ENCODE measurements at places on chromosomes 7 and 10. TPM values are rescaled to one million over a fixed set of nuclear protein-coding genes. Genes with fewer than 3 reads are reported as not detected.

ZNF853 gene
- 5.5 TPM for total RNA-seq

- no peak overlapping the region for H3K27ac ChIP-seq
- no peak for DNase-seq
- H3K4me1 ChIP-seq = peaks cover 4% of the 10 kb centered on the region
- peaks cover 12% of the 10 kb centered on the region for H3K27me3 ChIP-seq
- no peak overlapping the region for H3K4me3 ChIP-seq
Observed at GRCh38 chr10:93572606-93573005, 6.1 kb downstream of the FFAR4 start.

DNA sequence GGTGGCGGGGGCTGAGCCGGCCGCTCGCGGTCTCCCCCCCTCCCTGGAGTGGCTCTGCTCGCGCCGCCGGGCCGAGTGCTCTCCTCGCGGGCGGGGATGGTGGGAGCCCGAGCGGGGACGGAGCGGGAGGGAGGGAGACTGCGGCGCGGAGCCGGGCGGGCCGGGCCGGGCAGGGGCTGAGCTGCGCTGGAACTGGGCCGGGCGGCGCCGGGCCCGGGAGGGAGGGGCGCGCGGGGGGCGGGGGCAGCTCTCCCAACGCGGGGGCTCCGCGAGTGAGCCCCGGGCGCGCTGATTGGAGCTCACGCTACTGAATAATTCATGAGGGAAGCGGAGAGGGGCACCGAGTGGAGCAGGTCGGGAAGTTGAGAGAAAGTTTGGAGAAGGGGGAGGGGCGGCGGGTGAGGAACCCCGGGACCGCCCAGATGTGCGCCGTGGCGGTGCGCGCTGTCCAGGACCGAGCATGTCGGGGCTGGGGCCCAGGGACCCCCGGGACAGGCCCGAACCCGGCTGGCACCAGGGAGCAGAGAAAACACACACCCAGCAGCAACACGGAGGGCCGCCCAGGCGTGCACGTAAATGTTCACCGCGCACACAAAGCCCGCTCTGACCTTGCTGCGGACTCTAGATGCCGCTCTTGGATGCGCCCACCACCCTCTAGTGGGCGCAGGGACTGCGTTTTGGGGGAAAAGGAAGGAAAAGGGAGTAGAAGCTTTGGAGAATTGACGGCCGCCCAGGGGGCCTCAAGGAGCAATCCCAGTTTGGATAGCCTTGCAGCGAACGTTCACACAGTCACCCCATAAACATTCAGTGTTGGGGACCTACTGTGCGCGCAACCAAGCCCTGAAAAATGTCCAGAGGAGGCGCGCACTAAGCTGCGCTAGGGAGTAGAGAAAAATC is at the start of gene EPHB4:
Gene EPHB4, minus strand, starts transcription at position 194 of the 897 bp plus-strand sequence. CDS start 493 bp downstream, outside the sequence.
- peaks cover 24% of the 10 kb centered on the region for H3K27me3 ChIP-seq
- H3K27ac ChIP-seq = peak within 1 kb of the TSS; percentile 89
- no peaks in the 10 kb centered on the region for H3K36me3 ChIP-seq
- DNase-seq = peak; percentile 67
- peak within 1 kb of the TSS; percentile 93 for H3K4me3 ChIP-seq

DNA sequence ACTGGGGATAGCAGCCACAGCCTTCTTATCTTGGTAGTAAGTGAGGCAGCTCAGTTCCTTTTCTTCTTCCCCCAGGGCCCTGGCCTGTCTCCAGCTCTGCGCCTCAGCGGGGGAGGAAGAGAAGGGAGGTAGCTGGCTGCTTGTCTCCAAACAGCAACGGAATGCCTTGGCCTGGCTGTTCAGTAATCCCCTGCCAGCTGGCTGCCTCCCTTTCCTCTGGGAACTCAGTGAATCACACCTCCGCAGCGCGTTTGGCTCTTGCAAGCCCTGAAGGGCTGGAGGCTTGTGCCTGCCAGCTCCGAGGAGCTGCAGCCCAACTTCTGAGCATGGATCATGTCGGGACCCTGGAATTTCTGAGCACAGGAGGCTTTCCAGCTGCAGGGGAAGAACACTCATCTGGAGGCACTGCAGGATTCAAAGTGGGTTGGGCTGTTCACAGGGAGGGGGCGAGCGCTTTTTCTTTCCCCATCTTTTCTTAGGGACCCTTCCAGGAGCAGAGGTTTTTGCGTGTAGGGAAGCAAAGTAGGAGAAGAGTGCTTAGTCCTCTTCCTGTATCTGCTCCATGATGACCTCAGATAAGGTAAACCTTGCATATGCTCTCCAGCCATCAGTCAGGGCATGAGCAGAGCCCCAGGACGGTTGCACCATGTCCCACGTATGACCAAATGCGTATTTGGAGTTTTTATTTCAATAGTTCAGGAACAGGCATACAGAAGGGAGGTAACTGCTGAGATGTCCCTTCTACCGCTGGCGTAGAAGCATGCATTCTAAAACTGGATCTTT is 253.2 kb upstream of the INHBA start:
- DNase-seq = peak; percentile 41
- H3K27me3 ChIP-seq = peaks cover 8% of the 10 kb centered on the region
- H3K4me1 ChIP-seq = no peaks in the 10 kb centered on the region
- no peaks in the 10 kb centered on the region for H3K36me3 ChIP-seq
- H3K27ac ChIP-seq = no peak overlapping the region

DNA sequence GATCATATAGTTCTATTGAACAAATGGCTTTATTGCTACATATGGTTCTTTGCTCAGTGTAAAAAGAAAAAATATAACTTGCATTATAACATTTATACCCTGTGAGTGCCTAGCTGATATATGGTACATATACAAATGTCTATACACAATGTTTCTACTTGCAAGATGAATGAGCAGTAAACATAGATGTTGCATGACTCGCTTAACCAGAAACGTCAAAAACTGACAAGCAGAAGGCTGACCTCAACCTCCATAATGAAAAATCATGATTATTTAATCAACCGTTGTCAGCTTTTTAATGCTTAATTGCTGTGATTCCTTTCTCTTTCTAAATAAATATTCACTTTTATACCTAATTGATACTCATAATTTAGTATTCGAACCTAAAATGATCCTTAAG is 183.3 kb downstream of the PTN start:
- no peak overlapping the region for H3K4me3 ChIP-seq
- no peak for DNase-seq
- H3K27ac ChIP-seq = no peak overlapping the region
- H3K4me1 ChIP-seq = peaks cover 1% of the 10 kb centered on the region

DNA sequence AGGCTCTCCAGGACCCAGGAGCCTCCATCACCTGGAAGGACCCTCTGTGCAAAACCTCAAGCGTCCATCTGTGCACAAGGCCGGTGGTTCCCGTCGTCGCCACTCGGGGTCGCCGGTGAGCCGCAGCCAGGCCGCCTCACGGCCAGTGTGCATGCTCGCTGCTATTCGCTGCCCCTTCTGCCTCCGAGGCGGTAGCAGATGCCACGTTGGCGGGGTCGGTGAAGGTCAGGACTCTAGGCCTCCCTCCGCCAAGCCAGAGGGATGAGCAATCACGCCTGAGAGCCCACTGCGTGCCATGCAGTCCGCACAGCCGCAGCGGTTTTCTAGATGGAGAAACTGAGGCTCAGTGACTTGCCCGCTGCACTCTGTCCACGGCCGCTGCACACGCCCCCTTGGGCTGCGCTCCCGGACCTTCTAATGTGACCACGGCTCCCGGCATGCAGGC is 5.7 kb downstream of the UPK3B start:
- DNase-seq = peak; percentile 84
- H3K4me1 ChIP-seq = no peaks in the 10 kb centered on the region
- H3K36me3 ChIP-seq = no peaks in the 10 kb centered on the region
- peaks cover 2% of the 10 kb centered on the region for H3K27me3 ChIP-seq

EPO gene
- not detected for total RNA-seq

- no peaks in the 10 kb centered on the region for H3K27me3 ChIP-seq
- H3K4me3 ChIP-seq = no peak overlapping the region
- DNase-seq = no peak
- peaks cover 4% of the 10 kb centered on the region for H3K4me1 ChIP-seq
- no peaks in the 10 kb centered on the region for H3K36me3 ChIP-seq
Observed at GRCh38 chr7:112395411-112395810, 54.8 kb upstream of the IFRD1 start.

TRIL gene
- total RNA-seq = 1.4 TPM

- peak overlapping the region; percentile 81 for H3K27ac ChIP-seq
- no peaks in the 10 kb centered on the region for H3K36me3 ChIP-seq
- H3K4me3 ChIP-seq = peak overlapping the region; percentile 82
Observed at GRCh38 chr7:113085781-113086390, 741 bp downstream of the GPR85 start.

DNA sequence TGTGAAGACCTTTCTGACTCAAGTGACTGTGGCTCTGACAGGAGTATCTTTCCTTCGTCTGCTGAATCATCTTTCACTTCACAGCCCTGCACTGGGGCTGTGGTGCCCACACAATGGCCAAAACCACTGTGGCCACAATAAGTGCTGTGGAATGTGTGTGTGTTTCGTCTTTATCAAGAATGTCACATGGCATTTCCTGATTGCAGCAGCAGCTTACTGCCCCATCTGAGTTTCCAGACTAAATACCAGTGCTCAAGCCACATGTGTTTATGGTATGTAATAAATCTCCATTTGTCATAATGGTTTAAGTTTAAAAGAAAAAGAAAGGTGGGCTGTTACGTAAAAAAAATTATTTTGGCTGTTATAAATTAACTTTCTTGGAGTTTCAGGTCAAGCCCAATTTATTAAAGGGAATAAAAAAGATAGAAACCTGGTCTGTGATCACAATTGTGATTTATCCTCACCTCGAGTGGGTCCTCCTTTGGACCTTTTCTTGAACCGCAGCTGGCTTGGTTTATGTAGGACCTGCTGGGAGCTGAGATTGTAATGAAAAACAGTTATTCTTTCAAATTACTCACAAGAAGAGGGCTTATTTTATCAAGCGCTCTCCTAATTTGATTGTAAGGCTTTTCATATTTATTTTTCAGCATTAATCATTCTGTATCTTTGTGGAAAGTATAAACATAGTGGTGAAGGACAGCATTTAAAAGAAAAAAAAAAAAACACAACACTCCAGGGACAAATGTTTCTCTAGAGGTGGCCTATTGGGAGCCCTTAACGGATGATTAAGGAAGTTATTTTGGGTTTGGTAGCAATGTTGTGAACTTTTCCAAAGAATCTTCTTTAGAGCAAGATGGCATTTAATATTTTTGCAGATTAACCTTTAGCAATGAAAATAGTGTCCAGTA is 116.2 kb downstream of the LRMDA start:
- DNase-seq = no peak
- no peak overlapping the region for H3K27ac ChIP-seq
- H3K27me3 ChIP-seq = peaks cover under 1% of the 10 kb centered on the region
- peaks cover 1% of the 10 kb centered on the region for H3K4me1 ChIP-seq
- H3K4me3 ChIP-seq = no peak overlapping the region

DNA sequence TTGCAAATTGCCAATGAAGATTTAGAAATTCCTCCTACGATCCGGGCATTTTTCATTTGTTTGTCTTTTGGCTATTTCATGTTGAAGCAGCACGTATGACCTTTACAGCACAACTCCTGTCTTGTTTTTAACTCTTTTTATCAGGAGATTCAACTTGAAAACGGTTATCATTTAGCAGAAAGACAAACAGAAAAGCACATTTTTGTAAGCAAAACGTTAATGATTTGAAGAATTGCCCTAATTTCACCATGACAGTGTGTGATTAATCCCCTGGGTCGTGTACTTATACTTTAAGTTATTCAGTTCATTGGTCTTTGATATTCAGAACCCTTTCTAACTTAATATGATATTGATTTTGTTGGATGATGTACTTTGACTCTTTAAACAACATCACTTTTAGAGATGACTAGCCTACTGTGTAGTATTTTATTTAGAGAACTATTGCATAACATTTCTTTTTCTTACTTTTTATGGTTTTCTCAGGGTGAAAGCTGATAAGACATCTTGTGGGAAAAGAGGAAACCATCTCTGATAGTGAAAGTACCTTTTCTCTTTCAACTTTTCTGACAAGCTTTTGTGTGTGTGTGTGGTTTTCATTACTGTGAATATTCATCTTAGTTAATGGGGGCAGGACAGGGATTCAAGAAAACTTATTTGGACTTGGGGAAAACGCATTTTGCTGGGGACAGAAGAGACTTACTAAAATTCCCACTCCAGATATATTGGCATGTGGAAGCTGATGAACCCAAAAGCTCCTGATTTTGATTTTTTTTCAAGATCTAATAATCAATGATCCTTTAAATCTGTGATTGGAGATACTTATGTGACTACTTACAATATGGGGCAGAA is 8.1 kb downstream of the HHEX start:
- H3K4me1 ChIP-seq = no peaks in the 10 kb centered on the region
- H3K27me3 ChIP-seq = peaks cover 18% of the 10 kb centered on the region
- DNase-seq = no peak
- no peak overlapping the region for H3K4me3 ChIP-seq
- H3K36me3 ChIP-seq = no peaks in the 10 kb centered on the region

- H3K4me1 ChIP-seq = peaks cover 3% of the 10 kb centered on the region
- no peaks in the 10 kb centered on the region for H3K36me3 ChIP-seq
- H3K4me3 ChIP-seq = no peak overlapping the region
- peaks cover 5% of the 10 kb centered on the region for H3K27me3 ChIP-seq
- no peak for DNase-seq
Observed at GRCh38 chr10:108597657-108598319, 1325.5 kb downstream of the XPNPEP1 start.

DNA sequence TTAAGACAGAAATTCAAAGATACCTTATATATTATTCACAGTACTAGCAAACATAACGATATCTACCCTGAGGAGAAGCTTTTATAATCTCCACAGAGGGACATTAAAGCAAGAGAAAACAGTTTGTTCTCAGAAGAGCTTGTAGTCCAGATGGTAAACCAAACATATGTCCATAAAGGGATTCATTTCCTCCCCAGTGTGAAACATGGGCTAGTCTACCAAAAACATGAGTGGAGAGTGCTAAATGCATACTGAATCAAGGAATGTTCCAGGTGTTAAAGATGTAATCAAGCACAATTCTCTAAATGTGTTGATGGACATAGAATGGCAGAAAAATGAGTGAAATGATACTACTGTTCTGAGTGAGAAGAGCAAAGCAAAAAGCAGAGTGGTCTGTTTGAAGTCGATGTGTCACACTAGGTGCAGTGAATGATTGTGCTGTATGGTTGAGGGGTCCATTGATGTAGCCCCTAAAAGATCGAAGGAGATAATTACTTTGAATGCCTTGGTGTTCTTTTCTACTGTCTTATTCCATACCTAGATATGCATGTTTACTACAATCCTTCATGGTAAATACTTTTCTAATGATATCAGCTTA is 25.3 kb downstream of the BCAP29 start:
- no peaks in the 10 kb centered on the region for H3K36me3 ChIP-seq
- no peak for DNase-seq
- H3K4me1 ChIP-seq = peaks cover 17% of the 10 kb centered on the region

Data from glutamatergic neuron (in vitro differentiated cells).